Fibroblast of skin of left biceps (primary cell): ENCODE measurements at places on chromosomes 11 and 22.

- DNase-seq = no peak
Observed at GRCh38 chr11:102523887-102524286, 6.7 kb downstream of the MMP7 start.

DNA sequence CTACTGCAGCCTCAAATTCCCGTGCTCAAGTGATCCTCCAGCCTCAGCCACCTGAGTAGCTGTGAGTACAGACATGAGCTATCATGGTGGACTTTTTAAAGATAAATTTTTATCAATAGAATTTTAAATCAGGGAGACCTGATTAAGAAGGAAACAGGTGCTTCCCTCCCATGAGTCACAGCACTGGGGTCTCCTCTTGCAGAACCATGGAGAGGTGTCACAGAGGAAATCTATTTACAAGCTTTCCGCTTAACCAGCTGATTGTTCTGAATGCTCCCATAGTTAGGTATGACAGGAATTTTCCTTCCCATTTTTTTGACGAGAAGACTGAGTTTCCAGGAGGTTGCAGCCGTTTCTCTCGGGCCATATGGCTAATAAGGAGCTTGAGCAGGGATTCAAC lies 516.1 kb downstream of the MIAT start:
- DNase-seq = no peak

DNA sequence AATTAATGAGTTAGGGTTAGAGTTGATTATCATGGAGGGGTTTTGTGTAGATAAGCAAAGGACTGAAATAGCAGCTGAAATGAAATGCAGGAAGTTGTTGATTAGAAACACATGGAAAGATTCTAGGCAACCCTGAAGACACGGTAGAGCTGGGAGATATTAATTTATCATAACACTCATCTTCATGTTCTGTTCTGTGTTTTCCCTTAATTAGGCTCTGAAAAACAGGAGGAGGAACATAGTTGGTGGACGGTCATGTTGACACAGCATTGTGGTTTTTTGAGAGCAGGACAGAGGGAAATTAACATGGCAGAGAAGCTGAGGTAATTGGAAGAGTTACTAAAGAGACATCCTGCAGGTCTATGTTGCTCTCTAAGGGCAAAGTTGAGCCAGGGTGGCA lies 138.8 kb upstream of the UBASH3B start:
- peak; percentile 54 for DNase-seq

GRCh38 chr11:64090806-64091516 lies 55.2 kb downstream of the FLRT1 start:
- peak; percentile 43 for DNase-seq

DNA sequence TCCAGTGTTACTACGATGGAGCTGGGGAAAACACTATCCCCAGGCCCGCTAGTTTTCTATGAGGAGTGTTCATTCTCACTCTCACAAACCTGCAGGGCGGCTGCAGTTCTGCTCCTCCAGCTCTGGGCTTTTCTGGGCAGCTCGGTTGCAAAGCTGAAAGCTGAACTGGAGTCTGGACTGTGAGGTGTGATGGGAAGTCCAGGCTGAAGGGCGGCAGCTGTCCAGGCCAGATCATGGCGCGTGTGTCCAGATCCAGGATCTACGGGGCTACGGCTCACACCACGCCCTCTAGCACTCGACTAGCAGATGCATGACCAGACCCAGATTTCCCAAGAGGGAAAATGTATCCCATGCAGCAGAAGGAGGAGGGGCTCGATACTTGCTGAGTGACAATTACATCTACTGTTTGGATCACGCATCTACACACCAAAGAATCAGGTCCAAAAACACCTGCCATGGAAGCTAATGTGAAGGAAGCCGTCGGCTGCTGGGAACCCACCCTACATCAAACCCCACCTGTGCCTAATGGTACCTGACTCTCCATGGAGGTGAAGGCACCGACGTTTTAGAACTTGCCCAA lies 555.0 kb downstream of the BRD1 start:
- no peak for DNase-seq

DNA sequence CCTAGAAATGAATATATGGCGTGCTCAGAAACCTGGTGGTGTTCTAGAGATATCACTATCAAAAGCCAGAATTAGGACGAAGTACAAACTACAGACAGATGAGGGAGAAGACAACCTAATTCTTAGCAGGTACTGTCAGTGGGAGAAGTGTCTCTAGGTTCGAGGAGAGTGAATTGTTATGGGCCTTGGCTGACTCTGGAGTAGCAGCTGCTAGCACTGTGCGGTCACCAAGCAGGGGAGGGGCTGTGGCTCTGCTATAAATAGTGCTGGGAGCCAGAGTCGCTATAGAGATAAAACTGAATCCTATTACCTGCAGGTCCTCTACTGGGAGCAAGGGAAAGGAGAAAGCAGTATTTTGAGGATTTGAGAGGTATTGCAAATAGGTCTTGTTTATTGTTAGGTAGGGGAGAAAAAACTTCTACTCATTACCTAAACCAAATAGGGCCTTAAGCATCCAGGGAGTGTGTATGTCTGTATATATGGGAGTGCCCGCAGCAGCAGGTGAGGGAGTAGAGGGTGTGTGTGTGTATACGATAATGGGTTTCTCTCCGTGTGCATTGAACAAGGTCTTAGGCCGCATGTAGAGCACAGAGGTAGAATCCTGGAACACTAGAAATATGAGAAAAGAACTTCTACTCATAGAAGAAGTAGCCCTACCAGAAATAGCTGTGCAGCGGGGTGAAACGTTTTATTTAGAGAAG lies 2.2 kb downstream of the MADD start:
- DNase-seq = no peak

- DNase-seq = peak; percentile 44
Observed at GRCh38 chr22:27919942-27920755, 1.1 kb upstream of the PITPNB start.

DNA sequence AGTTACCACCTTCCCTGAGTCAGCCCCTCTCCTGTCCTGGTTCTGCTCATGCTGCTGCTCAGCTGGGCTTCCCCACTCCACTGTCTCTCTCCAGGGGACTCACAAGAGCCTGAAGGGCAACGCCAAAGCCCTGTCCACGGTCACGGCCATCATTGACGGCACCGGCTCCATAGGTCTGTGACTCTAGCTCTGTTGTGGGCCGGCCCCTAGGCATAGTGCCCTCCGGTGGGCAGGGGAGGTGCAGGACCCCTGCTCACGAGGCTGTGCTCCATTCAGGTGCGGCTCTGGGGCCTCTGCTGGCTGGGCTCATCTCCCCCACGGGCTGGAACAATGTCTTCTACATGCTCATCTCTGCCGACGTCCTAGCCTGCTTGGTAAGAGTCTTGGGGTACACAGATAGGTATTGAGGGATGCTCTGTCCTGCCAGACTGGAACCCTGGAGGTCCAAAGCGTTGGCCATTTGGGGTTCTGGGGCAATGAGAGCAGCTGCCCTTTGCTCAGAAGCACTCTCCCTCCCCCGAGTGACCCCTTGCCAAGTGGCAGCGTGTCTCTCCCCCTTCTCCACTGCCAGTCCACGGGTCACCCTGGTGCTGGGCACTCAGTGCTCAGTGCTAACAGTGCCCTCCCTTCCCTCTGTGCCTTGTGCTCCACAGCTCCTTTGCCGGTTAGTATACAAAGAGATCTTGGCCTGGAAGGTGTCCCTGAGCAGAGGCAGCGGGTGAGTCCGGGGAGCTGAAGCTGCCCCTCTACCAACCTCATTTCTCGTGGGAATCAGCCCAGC lies 22.4 kb downstream of the SLC37A2 start:
- DNase-seq = no peak

DNA sequence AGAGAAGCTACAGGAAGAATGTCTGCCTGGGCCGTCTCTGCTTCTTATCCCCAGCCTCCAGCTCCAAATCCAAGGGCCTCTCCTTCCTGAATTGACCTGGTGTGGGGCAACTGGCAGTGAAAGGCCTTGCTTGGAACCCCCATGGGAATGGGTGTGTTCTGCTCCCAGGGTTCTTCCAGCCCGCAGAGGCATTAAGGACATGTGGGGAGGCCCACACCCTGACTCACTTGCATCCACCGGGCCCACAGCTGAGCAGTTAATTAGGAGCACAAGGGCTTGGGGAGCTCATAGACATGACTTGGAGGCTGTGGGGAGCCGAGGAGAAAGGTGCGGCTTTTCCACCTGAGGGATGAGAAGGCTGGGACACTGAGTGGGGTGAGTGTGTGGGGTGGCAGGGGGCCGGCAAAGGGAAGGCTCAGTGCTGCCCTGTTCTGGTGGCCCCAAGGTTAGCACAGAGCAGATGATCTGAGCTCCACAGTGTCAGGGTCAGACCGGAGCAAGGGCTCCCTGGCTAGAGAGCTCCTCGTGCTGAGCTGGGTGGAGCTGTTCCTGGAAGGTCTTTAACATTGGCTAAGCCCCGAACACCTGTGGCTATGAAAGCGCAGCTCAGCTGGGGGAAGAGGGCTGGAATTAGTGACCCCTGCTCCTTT lies 64.5 kb upstream of the NECTIN1 start:
- peak; percentile 50 for DNase-seq

DNA sequence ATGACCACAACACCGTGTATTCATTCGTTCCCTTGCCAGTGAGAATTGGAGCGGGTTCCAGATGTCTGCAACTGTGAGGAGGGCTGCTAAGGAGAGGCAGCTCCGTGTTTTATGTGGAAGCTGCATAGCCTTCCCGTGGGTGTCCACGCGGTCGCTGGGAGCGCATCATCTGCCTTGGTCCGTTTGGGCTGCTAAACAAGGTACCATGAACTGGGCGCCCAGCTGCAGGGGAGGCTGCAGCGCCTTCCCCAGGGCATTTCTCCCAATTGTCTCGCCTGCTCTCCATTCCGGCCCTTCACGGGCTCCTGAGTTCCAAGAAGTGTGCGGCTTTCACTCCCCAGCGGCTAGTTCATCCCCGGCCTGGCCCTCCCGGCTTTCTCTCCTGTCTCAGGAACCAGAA lies 1446.4 kb downstream of the TBC1D22A start:
- no peak for DNase-seq

GRCh38 chr11:61297746-61298145 lies 2.6 kb upstream of the VWCE start:
- DNase-seq = peak; percentile 74

DNA sequence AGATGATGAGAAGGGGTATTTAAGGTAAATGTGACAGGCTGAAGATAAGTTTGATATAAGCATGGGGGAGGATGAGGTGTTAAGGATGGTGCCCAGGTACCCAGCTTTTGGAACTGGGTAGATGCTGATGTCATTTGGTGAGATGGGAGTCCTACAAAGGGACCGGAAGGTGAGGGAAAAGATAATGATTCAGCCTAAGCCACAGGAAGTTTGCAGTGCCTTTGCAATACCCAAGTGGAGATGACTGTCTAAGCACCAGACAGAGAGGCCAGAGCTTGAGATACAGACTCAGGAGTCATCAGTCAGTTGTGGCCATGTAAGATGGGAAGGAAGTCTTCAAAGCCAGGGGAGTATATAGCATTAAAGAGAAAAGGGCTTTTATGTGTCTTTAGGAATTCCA lies 30.0 kb upstream of the SMCO4 start:
- DNase-seq = no peak

GRCh38 chr11:1536065-1536843 lies 35.8 kb downstream of the DUSP8 start:
- DNase-seq = no peak

- DNase-seq = no peak
Observed at GRCh38 chr11:65863889-65864705, 3.9 kb downstream of the MUS81 start.

GRCh38 chr11:70158201-70158600 lies 44.9 kb upstream of the FADD start:
- DNase-seq = no peak

DNA sequence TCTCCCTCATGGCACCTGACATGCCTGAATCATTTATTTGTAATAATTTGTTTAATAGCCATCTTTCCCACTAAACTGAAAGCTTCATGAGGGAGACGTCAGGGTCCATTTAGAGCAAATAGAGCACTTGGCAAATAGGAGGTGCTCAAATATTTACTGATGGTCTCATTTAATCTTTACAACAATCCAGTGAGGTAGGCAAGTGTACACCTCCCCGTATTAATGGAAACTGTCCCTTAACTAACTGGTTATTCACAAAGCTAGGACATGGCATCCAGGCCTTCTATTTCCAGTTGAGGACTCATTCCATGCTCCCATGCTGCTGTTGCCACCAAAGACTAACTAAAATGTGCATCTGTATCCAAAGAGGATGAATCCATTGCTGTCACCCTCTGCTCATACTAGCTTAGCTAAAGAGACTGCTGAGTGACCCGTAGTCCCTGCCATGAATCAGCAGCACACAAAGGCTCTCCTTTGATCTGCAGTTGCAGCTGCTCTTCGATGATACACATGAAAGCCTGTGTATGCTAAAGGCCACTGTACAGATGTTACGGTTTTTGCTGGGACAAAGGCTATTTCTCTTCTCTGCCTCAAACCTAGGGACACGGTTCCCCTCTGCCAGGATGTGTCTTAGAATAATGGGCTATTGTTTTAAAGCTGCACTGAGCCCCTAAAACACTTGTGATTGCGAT lies 82.6 kb downstream of the RAB30 start:
- no peak for DNase-seq

GRCh38 chr22:46373159-46373558 lies 37.6 kb downstream of the TRMU start:
- no peak for DNase-seq

DNA sequence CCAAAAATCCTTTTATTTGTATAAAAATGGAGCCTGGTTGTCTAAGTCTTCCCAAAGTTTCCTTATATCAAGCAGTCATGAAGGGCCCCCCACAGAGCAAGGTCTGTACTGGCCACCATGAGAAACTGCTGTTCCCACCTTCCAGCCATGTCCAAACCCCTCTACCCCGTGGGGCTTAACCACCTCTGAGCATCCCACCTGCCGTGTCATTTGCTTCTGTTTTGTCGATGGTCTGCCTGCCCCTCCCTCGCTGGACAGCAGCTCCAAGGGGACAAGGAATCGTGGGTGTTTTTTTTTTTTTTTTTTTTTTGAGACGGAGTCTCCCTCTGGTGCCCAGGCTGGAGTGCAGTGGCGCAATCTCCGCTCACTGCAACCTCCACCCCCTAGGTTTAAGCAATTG lies 11.1 kb upstream of the ANO1 start:
- no peak for DNase-seq

DNA sequence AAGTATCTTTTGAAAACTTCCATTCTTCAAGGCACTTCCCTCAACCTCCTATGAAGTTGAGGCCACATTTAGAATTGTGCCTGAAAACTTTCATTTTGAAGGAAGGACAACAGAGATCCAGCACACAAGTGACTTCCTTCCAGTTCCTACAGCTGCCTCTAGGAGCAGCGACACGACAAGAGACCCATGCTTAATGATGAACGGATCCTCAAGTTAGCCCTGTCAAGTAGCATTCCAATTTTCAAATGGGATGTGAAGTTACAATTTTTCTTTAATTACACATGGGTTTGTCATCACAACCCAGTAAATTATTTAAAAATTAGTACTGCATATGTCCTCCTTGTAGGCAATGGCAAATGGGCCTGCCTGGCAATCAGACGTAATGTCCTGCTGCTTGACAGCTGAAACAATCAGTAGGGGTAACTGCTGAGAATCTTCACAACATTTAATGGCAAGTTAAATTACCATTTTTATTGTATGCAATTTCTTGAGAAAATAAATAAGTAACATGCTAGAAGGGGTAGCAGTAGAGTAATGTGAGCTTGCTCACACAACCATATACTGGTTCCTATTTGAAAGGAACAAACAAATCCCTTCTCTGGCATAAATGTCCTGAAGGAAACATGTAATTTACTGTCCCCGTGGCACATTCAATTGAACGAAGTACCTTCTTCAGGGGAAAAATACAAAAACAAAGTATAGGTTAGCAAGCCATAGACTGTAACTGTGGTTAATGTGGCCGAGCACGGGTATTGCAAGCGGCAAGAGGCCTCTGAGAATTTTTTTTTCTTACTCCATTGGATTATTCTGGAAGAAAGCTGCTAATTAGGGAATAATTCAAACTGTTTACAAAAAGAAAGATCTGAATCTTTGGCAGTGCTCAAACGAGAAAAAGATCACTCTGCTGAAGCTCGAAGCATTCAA lies 288.3 kb downstream of the CADM1 start:
- no peak for DNase-seq
